ENCODE measurements at places on chromosomes 6 and 20.

DNA sequence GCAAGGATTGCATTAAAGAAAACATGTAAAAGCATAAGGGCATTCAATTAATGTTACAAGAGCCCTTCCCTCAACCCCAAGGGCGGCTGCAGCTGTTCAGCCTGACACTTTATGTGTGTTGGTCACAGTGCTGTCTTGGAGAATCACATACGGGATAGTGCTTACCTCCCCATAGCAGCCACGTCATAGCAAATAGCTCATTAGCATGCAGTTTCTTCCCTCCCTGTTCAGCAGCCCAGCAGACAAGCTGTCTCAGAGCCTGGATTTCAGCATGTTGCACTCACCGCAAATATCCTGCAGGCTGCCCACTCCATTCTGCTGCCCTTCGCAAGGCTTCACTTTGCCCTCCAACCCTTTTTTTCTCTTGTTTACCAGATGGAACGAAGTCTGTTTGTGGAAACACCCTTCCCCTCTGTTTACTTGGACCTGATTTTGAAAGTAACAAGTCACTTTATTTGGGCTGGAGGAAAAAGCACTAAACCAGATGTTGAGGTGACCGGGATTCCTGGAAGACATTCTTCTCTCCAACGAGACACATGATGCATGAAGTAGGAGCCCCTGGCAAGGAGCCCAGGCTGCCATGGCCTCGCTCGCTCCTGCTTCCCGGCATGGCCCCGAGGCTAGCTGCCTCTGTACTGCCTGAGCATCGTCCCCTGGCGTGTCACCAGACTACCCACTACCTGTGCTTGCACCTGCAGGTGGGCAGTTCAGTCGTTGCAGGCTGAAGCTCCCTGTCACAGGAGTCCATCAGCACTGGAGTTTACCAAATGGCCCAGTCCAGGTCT is 151.6 kb upstream of the GMDS start:
- DNase-seq, result no peak

DNA sequence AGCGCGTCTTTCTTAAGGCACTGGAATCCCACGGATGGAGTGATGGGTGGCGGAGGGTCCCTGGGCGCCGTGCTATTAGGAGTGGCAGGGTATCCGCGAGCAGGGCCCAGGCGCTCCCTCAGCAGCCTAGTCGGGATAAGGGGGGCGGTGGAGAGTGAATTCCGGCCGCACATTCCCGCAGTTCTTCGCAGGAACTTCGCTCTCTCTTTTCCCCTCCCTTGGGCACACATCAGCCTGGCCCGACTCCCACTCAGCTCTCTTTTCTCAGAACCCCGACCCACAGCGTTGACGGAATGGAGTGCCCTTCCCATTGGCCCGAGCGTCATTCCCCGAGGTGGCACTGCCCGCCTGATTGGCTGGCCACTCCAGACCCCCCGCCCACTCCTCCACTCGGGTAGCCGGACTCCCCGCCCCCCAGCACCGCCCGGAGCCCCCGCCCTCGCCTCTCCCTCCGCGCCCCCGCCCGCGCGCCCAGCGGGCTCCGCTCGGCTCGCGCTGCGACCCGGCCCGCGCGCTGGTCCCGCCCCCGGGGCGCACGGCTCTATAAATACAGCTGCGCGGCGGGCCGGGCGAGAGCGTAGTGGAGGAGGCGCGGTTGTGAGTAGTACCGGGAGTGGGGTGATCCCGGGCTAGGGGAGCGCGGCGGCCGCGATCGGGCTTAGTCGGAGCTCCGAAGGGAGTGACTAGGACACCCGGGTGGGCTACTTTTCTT is at the start of gene ID4:
Gene ID4 (plus strand): TSS at position 572 of the 712 bp plus-strand sequence. CDS start 385 bp downstream, outside the sequence.
- DNase-seq, result peak; percentile 71

DNA sequence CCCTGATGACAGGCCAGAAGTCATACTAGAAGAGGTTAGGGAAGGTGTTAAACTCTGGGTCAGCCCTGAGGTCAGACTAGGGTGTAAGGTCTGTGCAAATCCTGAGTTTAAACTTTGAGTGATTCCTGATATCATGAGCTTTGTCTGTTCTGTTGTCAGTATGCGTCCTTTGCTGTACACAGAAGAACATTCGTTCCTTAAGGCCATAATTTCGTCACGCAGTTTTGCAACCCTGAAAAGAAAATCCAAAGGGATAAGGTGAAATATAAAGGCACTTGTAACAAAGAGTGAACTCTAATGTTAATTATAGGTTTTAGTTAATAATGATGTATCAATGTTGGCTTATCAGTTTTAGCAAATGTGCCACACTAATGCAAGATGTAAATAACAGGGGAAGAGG is 2.3 kb downstream of the DST start:
- DNase-seq, result no peak

- DNase-seq, result no peak
Observed at GRCh38 chr6:155313602-155314091, 637 bp downstream of the TFB1M start.

DNA sequence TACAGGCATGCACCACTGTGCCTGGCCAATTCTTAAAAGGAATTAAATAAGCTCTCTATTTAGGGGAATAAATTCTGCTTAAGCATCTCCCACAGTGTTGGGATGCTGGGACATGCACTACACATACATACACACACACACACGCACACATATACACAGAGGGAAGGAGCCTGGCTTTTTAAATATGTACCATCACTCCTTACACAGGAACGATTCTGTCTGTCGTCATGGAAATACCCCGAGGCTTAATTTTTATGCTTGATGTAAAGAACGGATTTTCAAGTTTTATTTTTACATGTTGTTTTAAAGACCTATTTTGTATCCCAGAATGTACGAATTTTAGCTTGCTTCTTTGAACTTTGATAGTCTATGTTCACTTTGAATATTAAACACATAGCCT is 95.3 kb downstream of the CD109 start:
- no peak for DNase-seq

GRCh38 chr6:37575221-37575620 is 75.5 kb upstream of the CCDC167 start:
- DNase-seq, result no peak

DNA sequence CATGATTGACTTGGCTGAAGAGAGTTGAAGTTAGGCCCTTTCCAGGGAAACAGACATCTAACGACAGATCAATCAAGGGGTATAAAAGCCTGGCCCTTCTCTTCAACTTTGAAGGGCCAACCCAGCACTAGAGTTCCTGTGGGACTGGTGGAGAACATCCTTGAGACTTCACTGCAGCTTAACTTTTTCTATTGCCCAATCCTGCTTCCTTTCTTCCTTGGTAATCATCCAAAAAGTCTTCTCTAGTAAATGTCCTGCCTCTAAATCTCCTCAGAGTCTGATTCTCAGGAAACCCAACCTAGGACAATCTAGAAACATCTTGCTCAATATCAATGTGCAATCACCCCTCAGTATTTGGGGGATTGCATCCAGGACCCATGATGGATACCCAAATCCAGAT is 1.9 kb downstream of the MKKS start:
- no peak for DNase-seq

- DNase-seq, result no peak
Observed at GRCh38 chr6:143286251-143286795, 164.2 kb downstream of the ADAT2 start.

- DNase-seq, result no peak
Observed at GRCh38 chr6:19317431-19317986, 519.7 kb upstream of the ID4 start.

GRCh38 chr6:149410557-149410956 is 10.5 kb downstream of the SUMO4 start:
- DNase-seq, result no peak

- no peak for DNase-seq
Observed at GRCh38 chr6:6841571-6841970, 253.1 kb downstream of the LY86 start.

GRCh38 chr6:37547564-37548061 is 47.9 kb upstream of the CCDC167 start:
- no peak for DNase-seq

- no peak for DNase-seq
Observed at GRCh38 chr6:163919652-163920051, 505.1 kb downstream of the QKI start.

GRCh38 chr20:41574802-41575389 is 43.3 kb downstream of the CHD6 start:
- DNase-seq, result no peak

GRCh38 chr6:153312634-153313033 is 181.6 kb upstream of the RGS17 start:
- no peak for DNase-seq

DNA sequence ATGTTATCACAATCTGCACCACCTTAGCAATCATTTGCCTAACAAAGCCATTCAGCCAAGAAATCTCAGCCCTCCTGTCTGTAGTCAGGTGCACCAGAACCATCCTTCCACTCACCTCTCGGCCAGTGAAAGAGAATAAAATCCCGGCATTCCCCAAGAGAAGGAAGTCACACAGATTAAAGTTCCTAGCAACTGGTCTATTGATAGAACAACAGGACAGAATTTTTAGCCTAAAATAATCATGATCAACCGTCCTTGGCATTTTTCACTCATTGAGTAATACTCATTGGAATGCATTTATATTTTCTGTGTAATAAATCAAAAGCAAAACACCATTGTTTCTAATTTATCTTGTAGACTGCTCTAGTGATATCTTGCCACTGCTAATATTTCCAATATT is 85.7 kb upstream of the CDH4 start:
- DNase-seq, result no peak
